ENCODE measurements at places on chromosomes 4 and X.

DNA sequence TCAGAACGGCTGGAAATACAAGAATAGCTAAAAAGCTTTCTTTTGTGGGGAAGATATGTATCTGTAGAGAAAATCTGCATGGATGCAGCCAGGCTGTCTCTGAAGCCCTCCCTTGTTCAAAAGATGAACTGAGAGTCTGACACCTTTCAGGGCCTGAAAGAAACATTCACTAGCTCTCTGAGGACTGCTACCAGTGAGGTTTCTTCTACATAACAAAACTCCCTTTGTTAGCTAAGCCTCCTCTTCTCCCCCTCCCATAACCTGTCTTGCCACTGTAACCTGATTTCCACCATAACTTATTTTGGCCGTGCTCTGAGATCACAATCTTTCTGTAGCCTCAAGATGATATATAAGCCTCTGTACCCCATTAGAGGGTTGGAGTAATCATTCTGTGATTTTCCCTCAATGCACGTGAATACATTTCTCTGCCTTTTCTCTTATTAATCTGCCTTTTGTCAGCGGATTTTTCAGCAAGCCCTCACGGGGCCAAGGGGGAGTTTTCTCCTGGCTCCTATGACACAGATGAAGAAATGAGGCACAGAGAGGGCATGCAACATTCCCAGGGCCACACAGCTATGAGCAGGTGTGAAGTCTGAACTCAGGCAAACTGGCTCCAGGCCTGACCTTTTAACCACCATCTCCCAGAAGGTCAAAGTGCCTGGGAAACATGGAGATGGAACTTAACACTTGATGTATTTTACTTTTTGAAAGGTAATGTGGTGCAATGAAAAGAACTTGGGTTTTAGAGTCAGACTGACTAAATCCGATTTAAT is 161.6 kb upstream of the PRDX4 start:
- DNase-seq: peak; percentile 28

DNA sequence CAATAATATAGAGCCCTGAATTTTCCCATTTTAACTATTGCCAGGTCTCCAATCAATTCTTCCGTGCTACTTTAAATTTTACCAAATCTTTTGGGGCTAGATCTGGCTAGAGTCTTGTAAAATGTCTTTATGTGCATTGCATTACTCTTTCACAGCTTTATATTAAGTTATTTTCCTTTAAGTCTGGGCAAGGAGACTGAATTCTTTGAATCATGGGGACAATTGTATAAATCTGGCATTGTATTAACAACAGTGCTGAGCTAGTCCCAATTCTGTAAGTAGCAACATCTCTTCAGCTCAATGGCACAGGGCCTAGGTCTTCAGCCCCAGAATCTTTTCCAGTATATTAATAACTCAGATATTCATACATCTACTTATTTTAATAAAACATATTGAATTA is 1080.4 kb upstream of the INTU start:
- DNase-seq: no peak

- DNase-seq: no peak
These were observed 38.4 kb upstream of the CLNK start for GRCh38 chr4:10722957-10723356.

GRCh38 chr4:38117591-38117990 is 157.4 kb downstream of the PTTG2 start:
- DNase-seq: no peak

DNA sequence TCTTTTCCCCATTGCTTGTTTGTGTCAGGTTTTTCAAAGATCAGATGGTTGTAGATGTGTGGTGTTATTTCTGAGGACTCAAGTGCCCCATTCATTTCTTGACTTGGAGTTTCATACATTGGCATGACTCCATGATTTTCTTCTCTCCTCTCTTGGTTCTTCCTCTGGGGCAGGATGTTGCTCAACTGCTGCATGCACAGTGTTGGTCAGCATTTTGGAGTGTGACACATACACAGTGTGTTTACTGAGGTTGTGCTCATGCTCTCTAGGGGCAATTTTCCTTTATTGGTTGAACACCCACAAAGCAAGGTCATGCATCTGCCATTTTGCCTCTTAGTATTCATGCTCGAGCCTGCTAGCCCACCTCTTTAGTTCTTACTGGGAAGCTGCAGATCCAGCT is 1993.8 kb downstream of the ARAP2 start:
- DNase-seq: no peak

DNA sequence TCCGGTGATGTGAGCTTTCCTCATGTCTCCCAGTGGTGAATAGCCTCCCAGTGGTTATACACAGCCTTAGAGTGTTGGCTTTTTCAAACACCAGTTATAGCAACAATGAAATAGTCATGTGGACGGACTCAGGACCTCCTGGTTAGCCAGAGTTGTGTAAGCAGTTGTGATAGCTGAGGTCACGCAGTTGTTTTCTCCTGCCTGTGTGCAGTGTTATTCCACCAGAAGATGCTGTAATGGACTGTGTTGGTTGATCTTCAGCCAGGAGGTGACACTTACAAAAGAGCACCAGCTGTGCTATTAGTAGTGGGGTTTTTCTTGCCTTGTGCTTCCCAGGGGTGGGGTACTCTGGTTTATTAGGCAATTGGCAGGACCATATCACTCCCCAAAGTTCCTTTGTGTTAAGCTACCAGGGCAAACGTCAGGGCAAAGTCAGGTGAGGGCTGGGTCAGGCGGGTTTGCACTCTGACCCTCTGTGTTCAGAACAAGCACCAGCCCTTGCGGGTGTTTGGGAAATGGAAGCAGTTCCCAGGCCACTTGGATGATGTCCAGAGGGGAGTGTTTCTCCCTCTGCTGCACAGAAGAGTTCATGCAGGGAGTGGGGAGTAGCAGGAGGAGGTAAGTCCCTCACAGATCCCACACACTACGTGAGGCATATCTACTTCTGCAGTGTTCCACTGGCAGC is 252.6 kb downstream of the TMEM47 start:
- DNase-seq: no peak

DNA sequence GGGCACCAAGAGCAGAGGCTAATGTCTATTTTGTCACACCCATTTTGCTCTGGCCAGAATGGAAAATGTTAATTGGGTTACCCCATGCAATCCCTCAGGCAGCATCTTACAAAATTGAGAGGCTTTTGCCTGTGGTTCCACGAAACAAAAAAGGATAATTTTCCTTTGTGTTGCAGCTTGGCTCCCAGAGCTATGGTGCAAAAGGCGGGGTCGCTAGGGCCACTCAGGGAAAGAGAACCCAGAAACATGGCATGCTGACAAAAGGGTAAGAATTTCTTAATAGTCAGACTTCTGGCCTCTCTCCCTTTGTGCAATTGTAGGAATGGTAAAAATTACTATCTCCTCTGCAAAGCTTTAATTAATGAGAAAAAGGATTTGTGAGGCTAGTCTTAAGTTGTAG is 119.6 kb upstream of the BANK1 start:
- no peak for DNase-seq

DNA sequence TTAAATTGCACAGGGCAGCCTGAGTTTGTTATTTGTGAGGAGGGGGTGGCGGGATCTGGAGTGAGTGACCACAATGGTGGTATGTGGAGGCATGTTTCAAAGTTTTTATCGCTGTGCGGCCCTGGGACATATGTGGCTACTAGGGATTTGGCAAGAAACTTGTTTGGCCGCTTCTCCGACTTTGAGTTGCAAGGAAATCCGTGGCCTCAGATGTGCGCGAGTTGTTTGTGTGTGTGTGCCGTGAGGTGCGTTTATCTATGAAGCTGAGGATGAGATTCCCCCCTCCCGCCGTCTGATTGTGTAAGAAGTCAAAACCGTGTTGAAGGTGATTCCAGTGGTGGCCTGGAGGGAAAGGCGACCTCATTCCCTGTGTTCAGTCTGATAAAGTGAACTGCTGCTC is 1.4 kb downstream of the JADE3 start:
- no peak for DNase-seq

- DNase-seq: peak; percentile 86
These were observed 78.5 kb upstream of the PDHA2 start for GRCh38 chr4:95761426-95761825.

- no peak for DNase-seq
These were observed 118.2 kb downstream of the GPR143 start for GRCh38 chrX:9647431-9647830.

- DNase-seq: no peak
These were observed 443.8 kb downstream of the MID1IP1 start for GRCh38 chrX:39245024-39245423.

DNA sequence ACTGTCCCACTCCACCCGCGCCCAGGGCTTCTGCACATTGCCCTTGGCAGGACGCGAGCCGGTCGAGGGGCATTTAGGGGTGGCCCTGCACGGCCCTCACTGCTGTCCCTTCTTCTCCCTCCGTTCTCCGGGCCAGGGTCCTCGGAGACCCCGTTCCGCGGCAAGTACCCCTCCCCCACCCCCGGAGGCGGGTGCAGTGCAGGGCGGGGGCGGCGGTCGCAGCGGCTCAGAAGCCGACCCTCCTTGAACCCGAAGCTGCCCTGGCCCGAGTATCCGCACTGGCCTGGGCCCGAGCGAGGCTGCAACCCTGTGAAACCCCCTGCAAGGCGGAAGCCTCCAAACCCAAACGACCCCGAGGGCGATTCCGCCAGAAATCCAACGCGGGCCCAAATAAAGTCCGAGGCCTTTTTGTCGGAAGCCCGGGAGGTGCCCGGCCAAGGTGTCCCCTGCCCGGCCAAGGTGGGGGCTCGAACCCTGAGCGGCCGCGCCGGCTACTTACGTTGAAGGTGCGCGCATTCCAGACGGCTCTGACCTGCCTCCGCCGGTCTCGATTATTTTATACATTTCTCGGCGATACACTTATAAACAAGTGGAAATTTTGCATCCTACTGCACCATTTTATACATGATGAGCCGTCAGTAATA is 53.1 kb upstream of the TMEM33 start:
- no peak for DNase-seq

- DNase-seq: no peak
These were observed 89.3 kb upstream of the MAML3 start for GRCh38 chr4:140243278-140243753.

DNA sequence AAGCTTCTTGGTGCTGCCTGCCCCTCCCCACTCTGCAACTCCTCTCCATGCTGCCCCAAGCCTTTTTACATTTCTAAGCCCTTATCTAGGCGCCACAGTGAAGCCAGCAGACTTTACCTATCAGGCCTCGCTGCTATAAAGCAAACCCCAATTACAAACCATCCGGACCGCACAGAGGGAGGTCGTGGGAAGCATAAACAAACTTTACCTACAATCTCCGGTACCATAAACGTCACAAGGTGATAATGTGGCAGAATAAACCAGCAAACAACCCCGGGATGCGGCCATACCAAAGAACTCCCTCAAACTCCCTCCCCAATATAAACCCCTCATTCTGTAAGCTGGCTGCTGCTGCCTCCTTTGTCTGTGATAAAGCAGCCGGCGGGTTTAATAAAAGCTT is 54.0 kb upstream of the ZCCHC13 start:
- no peak for DNase-seq

GRCh38 chr4:109722357-109722756 is 7.5 kb downstream of the PLA2G12A start:
- no peak for DNase-seq

DNA sequence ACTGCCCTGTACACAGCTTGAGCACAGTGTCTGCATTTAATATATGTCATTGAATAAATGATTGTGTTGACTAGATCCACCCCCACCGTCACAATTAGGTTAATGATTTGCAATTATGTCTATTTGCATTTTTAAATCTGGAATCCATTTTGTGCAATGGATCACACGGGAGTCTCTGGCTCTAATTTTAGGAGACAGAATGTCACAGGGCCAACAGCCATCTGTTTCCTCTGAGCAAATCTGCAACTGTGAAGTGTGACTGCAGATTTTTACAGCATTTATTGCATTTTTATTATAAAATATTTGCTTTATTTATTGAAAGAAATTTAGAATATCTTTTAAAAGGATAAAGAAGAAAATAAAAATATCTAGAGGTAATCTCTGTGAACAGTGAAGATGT is 316.8 kb downstream of the HS3ST1 start:
- DNase-seq: no peak

GRCh38 chrX:86148024-86148511 is at the start of gene DACH2:
DACH2 (plus strand) TSS chrX:86148451.
- DNase-seq: peak; percentile 23

- no peak for DNase-seq
These were observed 30.3 kb downstream of the CCKAR start for GRCh38 chr4:26459756-26460530.

- DNase-seq: no peak
These were observed 640.6 kb downstream of the SPRY1 start for GRCh38 chr4:124037236-124037635.

GRCh38 chrX:54695231-54695630 is 102.8 kb downstream of the ITIH6 start:
- no peak for DNase-seq

DNA sequence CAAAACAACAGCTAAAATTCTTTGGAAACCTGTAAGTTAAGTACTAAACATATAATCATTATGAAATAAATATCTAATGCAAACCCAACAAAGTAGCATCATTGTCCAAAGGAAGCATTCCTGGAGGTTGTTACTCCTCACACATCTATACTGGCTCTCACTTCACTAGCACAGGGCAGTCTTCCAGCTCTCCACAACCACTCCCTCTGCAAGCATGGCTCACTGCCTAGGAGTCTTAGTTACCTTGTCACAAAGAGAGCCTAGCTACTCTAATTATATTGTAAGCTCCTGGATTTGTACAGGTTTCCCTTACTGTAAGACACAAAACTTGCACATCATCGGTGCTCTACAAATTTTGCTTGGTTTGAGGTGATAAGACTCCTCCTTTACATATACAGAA is 76.1 kb downstream of the AMMECR1 start:
- DNase-seq: no peak

GRCh38 chrX:77922787-77923186 is 12.3 kb downstream of the ATP7A start:
- DNase-seq: no peak

DNA sequence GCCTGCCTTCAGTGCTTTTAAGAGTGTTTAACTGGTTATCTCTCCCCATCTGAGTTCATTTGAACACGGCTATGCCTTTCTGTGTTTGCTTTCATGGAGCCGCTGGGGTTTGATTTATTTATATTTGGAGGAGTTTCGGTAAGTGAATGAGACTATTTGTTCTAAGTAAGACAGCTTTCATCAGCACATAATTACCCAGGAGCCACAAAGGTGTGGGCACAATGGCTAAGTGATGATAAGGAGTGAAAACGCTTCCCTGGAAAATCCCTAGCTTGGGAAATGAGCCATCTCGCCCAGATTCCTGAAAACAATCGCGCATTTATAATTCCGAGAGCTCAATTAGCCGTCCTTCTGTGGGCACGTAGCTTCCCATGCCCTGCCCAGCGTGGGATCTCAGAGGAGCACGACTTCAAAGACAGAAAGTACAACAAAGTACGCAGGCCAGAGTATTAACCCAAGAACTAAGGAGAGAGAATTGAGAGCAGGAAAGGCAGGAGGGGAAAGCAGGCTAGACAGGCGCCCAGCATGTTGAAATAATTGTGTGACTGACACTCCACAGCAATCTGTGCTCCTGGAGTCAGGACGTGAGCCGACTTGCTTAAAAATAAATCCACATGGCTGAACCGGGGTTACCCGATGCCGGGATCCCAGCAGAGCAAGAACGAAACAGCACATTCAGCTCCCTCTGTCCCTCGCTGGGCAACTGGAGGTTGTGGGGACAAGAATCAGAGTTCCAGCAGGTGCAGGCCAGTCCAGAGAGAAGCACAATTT is 99.0 kb downstream of the DHRSX start:
- peak; percentile 81 for DNase-seq

- no peak for DNase-seq
These were observed 4.0 kb upstream of the PCDH7 start for GRCh38 chr4:30716158-30716557.

GRCh38 chr4:10158333-10158942 is 41.8 kb upstream of the WDR1 start:
- DNase-seq: peak; percentile 72

GRCh38 chrX:110219920-110220319 is 98.0 kb downstream of the AMMECR1 start:
- no peak for DNase-seq
